Small intestine (tissue), 16 donors: ENCODE measurements at places on chromosomes 5 and 9. TPM values are rescaled to one million over a fixed set of nuclear protein-coding genes. Genes with fewer than 3 reads are reported as not detected.

The FBP2 gene
- polyA plus RNA-seq: 1.1 TPM

The OCLN gene
- polyA plus RNA-seq: 134 TPM

The STING1 gene
- 14.0 TPM for polyA plus RNA-seq

The FAM153A gene
- polyA plus RNA-seq: not detected

The OMD gene
- polyA plus RNA-seq: 3.6 TPM

The HNRNPAB gene
- 172 TPM for polyA plus RNA-seq

DNA sequence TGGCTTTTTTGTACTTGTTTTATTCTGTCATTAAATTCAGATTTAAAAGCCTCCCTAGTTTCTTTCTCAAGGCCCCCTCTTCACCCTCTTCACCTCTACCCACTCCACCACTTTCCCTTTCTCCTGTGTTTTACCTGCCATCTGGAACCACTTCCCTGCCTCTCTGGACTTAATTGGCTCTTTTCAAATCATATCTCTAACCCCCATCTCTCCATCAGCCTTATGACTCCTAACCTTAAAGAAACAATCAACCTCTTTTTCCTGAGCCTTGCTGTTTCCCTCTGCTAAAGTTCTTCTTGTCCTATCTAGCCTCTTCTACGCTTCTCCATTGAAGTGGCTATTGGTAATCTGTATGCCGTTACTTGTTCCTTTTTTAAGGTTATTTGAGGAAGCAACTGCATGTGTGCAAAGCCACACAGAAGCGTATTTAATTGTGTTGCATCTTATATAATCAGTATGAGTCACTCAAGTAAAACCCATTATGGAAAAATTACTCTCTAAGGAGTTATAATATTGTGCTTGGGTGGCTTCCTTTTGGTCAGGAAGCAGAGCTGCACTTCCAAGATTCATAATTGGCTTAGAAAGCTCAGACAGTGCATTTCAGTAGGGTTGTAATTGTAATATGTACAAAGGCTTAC is 653.6 kb upstream of the ITGA1 start:
- no peak for DNase-seq

DNA sequence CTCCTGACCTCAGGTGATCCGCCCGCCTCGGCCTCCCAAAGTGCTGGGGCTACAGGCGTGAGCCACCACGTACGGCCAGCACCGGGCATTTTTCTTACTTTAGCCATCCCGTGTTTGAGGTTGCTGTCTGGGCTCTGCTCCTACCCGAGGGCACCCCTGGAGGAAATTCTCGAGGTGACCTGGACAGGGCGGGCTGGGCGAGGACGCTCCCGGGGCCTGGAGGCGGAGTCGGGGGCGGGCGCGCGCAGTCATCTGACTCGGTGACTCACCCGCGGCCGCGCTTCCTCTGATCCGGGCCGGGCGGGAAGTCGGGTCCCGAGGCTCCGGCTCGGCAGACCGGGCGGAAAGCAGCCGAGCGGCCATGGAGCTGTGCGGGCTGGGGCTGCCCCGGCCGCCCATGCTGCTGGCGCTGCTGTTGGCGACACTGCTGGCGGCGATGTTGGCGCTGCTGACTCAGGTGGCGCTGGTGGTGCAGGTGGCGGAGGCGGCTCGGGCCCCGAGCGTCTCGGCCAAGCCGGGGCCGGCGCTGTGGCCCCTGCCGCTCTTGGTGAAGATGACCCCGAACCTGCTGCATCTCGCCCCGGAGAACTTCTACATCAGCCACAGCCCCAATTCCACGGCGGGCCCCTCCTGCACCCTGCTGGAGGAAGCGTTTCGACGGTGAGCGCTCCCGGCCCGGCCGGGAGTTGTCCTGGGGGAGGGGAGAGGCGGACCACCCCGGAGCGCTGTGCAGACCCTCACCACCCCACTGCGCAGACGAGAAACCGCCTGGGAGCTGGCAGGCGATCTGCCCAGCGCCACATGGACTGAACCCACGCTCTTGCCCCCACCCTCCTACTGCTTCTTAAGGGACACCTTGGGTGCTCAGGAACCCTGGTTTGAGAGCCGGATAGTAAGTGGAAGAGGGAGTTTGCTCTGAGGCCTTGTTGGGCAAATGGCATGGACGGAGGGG is at the start of gene HEXB:
HEXB (plus strand) TSS at position 334 of the 952 bp plus-strand sequence; CDS start at position 362, 28 bp downstream.
- peak; percentile 92 for DNase-seq

DNA sequence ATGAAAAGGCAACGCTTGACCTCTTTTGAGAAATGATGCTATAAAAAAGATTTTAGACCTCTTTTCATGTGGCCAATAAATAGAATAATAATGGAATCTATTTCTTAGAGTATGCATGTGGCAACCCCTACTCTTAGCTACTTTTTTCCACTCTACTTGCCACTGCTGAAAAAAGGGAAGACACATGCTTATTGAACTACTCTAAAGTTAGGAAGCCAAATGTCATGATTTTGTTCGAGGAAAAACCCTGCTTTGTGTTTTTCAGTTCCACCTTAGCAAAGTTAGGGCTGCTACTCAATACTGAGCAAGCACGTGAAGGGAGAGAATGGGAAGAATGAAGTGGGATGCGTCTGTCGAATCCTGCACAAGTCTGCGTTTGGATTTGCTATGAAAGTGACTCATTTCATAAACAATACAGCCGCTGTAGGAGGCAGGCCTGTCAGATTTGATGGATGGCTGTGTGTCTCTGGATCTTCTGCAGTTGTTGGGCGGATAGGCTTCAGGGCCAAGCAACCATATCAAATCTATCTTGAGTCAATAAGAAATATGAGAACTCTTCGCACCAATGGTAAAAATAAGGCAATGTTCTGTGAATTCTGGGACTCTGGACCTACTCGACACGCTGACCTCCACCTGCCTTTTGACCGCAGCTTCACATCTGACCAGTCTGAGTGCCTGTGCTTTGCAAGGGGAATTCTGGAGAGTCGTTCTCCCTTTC is 333.6 kb downstream of the PIK3R1 start:
- DNase-seq: no peak

DNA sequence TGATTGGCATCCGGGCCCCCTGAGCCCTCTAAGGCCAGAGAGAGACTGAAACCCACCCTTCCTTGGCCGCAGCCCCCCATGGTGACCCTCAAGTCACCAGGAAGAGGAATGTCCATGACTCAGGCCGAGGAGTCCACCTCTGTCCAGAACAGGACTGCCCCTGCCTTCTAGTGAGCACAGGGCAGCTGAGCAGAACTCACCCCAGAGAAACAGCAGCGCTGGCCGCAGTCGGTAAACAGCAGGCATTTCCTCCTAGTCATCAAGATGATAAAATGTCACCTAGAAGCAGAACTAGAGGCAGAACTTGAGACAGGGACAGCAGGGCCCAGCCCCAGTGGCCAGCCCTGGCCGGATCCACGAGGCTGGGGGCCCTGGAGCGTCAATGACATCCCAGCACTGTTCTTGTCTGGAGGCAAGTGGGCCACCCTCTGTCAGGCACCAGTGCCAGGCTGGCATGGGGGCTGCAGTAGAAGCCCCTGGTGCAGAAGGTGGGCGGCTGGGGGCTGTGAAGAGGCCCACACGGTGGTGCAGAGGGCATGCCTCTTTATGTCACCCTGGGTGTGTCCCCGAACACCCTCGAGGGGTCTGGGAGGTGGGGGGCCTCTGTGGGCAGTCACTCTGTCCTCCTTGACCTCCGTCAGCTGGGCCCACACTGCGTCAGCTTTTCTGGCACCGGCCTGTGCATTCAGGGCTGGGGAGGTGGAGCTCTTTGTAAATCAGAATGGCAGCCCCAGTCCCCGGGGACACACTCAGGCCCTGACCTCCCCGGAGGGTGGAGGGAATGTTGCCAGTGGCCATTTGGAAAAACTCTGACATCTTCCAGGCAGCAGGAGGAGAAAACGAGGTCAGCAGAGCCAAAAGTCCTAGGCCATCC is 83.0 kb downstream of the NTNG2 start:
- no peak for DNase-seq

GRCh38 chr9:83281306-83282255 is 218.6 kb upstream of the RASEF start:
- peak; percentile 6 for DNase-seq

DNA sequence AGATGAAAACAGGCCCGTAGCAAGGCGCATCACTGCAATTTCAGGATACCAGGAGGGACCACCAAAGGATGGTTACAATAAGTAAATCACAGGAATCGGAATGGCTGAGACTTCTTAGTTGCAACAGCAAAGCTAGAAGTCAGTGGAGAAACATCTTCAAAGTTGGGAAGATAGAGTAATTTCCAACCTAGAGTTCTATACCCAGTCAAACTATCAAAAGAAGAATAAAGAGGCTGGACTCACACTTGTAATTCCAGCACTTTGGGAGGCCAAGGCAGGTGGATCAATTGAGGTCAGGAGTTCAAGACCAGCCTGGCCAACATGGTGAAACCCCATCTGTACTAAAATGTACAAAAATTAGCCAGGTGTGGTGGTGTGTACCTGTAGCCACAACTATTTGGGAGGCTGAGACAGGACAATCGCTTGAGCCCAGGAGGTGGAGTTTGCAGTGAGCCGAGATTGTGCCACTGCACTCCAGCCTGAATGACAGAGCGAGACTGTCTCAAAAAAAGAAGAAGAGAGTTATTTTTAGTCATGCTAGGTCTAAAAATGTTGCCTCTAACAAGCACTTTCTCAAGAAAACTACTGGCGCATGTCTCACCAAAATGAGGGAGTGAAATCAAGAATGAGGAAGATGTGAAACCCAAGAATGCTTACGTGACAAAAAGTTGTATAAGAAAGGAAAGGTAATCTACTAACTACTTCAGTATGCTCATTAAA is 267.7 kb downstream of the DENND1A start:
- no peak for DNase-seq

DNA sequence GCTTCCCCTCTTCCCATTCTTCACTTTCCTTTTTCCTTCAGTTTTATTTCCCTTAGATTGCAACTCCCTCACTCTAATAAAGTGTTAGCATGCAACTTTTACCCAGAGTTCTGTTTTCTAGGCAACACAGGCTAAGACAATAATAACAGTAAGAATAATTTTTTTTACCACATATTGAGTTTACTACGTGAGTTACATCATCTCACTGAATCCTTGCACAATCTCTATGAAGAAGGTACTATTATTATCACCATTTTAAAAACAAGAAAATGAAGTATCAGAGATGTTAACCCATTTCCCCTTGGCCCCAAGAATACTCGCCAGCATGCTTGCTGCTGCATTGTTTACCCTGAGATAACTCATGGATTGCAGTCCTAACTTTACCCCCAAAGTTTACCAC is 53.7 kb upstream of the SMIM32 start:
- no peak for DNase-seq

GRCh38 chr9:89044104-89044503 is 52.8 kb downstream of the S1PR3 start:
- DNase-seq: no peak

GRCh38 chr5:84382363-84383295 is 2.1 kb downstream of the EDIL3 start:
- peak; percentile 45 for DNase-seq

GRCh38 chr9:82334286-82334685 is 345.7 kb downstream of the SPATA31D1 start:
- DNase-seq: no peak

DNA sequence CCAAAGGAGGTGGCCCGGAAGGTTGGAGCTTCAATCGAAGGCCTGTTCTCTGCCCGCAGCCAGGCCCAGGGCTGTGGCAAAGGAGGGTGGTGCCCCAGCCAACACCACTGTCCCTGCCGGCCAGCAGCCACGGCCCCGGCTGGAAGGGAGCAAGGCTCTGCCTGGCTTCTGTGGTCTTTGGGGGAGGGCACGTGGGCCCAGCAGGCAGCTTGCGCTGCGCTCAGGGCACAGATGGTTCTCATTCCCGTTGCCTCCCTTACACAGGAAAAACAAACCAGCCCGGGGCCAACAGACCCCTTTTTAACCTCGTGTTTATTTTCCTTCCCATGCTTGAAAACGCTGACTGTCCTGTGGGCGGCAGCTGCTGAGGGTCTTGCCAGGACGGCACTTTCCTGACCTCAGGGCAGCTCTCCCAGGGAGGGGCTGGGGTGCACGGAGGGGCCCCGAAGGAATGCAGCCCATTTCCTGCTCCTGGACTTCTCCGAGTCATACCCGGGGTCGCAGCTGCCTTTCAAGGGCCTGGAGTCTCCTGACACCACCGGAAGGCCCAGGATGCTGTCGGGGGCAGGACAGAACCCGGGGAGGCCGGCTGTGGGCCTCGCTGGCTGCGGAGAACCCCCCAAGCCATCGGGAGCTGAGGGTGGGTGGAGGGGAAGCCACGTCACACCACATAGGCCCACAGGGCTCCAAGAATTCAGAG is 1.1 kb upstream of the GPSM1 start:
- DNase-seq: no peak

GRCh38 chr9:131116281-131117120 is 8.9 kb upstream of the NUP214 start:
- no peak for DNase-seq

DNA sequence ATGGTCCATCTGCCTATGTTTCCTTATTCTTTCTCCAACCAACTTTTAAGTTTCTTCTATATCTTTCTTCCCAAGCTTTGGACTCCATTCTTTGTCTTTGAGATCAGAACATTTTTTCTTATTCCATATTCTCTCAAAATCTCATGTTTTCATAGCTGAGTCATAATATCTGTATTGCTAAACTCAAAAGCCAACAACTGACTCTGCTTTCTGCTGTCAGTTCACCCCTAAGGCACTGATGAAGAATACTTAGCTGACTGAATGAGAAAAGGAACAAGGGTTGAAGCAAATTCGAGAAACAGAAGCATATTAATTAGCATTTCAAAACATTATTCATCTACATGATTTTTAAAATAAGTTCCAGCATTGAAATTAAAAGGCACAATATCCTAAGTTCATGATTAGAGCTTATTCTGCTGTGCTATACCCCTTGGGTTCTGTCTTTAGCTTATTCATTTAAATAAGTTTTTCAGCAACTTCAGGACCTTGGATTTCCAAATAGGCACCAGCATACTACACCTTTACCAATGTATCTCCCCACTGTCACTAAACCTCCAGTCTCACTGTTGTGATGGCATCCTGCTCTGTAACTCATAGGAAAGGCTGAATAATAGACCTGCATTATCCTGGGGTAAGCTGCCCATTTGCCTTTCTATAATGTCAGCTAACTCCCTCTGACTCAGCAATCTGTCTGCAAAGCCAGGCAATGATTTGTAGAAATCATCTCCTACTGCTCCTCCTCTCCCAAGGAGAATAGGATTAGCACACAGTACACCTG is 49.9 kb upstream of the C5orf46 start:
- DNase-seq: no peak
